ENCODE measurements at places on chromosomes 6 and 20.

GRCh38 chr6:159833556-159833955 is 33.5 kb downstream of the PNLDC1 start:
- peak; percentile 15 for DNase-seq

DNA sequence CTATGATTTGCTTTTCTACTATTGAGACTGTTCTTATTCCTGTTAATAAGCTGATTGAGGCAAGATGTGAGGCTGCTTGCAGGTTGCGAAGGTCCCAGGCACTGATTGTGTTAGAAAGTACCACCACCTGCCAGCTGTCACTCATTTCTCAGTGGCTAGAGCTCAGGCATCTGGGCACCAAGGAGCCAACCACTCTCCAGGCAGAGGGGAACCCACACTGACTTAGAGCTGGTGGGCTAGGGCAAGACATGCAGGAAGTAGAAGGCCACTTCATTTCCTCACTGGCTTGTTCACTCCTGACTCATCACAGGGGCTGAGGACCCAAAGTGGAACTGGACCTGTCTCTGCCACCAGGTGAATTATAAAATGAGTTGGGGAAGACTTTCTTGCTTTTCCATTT is 7.8 kb upstream of the DLL1 start:
- no peak for DNase-seq

GRCh38 chr6:167141667-167142432 is 15.9 kb downstream of the GPR31 start:
- no peak for DNase-seq

- DNase-seq = peak; percentile 25
Observed at GRCh38 chr6:82364087-82365015, 734 bp downstream of the TPBG start.

- peak; percentile 92 for DNase-seq
Observed at GRCh38 chr6:4603291-4603690, 172.9 kb upstream of the CDYL start.

- no peak for DNase-seq
Observed at GRCh38 chr6:84526631-84527030, 237.8 kb downstream of the TBX18 start.

DNA sequence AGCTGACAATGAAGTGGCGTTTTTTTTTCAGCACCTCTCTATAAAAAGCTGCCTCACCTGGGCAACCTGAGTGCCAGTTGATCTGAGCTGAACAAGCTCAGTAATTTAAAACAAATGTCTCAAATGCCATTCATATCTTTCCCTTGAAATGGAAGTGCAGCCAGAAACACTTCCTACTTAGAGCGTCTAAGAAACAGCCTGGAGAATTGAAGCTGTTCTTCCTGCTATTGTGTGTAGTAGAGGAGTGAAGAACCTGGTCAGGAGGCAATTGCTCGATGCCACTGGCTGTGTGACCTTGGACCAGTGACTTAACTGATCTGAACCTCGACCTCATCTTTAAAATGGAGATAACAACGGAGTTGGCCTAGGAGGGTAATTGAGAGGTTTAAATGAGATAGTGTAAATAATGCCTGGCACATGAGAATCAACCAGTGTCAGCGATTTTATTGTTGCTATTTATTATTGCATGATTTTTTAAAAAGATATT is 95.4 kb upstream of the FOXQ1 start:
- no peak for DNase-seq

GRCh38 chr20:59386809-59387208 is 86.4 kb downstream of the EDN3 start:
- no peak for DNase-seq

DNA sequence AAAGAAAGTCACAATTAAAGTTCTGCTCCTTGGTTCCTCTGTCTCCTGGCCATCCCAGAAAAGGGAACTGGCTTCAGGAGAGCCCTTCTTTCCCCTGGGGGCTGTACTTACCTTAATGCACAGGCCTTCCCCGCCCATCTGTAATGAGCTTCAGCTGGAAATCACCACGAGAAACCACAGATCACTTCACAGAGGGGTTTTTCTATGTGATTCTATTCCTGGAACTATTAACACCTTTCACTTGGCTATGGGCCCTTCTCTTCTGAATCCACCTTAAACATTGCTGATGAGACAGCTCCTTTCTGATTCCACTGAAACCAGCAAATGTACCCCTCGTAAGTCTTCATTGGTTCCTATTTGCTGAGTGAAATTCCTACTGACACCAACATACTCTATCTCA is 80.7 kb downstream of the FOXF2 start:
- DNase-seq = no peak

GRCh38 chr20:25191689-25192088 is 3.8 kb upstream of the ENTPD6 start:
- no peak for DNase-seq

DNA sequence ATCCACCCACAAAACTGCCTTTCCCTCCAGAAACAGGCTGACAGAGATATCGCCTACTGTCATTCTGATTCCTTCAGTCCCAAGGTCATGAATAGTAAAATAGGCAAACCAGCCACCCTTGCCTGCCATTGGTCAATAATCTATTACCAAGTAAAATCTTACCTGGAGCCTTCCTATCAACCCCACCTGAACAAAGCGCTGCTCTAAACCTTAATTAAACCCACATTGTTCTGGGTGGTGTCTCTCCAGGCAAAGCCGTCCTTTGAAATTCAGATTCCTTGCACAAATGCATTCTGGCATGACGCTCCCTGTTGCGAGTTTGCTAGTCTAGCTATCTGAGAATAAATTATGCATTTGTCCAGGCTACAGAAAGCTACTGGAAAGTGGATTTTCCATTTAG is 291.6 kb upstream of the ECI2 start:
- no peak for DNase-seq

DNA sequence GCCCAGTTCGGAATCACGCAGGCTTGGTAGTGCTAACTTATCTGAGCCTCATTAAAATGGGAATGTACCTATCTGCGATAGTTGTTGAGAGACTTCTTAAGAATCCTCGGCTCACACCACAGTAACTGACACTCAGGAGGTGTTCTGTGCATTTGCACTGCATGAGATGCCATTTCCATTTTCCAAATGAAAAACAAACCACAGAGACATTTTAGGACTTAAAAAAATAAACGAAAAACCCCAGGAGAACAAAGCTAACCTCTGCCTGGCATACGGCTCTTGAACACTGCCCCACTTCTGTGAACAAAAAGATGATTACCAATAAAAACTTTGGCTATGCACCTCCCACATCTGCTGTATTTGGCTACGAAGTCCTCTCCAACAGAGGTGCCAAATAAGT is 37.6 kb downstream of the BEND3 start:
- no peak for DNase-seq

GRCh38 chr6:33622456-33623431 is 1.6 kb downstream of the ITPR3 start:
- DNase-seq = no peak

- no peak for DNase-seq
Observed at GRCh38 chr20:50142812-50143211, 10.7 kb downstream of the PEDS1 start.

- no peak for DNase-seq
Observed at GRCh38 chr20:12838261-12838866, 170.4 kb upstream of the SPTLC3 start.

GRCh38 chr6:112310439-112311125 is 36.5 kb upstream of the RFPL4B start:
- DNase-seq = no peak

DNA sequence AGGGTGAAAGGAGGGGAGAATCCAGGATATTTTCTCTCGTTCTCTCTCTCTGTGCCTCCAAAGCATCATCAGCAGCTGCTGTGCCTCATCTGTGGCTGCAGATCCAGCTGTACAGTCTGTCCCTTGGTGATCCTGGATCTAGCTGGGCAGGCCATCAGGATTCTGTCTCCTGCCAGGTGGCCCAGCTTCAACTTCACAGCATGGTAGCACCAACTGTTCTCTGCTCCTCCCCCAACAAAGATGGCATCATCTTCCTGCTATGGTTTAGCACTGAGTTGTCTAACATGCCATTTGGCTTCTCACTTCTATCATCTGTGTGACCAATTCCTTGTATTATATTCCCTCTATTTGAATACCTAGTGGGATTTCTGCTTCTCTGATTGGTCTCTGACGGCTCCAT is 28.6 kb upstream of the ARFGEF2 start:
- peak; percentile 14 for DNase-seq

DNA sequence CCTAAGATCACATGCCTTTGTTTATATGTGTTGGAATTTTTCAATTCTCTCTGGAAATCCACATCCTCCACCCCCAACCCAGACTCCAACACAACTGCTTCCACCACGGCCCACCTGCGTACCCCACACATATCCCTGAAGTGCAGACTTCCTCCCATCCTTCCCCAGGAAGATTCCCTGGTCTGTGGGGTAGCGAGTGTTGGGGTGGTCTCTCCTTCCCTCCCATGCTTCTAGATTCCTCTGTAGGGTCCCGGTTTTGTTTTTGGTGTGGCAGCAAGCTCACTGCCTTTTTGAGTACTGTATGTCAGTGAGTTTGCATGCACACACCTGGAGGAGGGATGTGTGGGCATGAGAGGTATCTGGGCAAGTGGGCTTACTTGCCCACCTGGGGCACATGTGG is 127.6 kb downstream of the MRPL14 start:
- no peak for DNase-seq

- no peak for DNase-seq
Observed at GRCh38 chr6:168714547-168715260, 273.7 kb downstream of the SMOC2 start.

GRCh38 chr6:12952318-12952717 is 235.8 kb downstream of the PHACTR1 start:
- DNase-seq = no peak

GRCh38 chr6:98777762-98778161 is 56.6 kb upstream of the POU3F2 start:
- DNase-seq = no peak

DNA sequence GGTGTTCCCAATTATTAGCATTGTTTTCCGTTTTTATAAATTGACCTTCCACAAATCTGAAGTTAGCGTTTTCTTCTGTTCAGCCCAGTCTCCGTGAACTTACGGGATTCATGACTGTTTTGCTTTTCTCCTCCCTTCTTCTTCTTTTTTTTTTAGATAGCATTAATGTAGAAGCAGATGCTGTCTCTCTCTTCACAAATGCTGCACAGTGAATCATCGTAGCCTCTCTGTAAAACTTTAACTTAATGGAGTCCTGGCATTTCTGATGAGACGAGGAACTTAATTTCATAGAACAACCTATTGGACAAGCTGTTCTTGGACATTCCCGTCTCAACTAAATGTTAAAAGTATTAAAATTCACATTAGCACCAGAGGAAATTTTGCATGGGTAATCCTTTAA is 138.0 kb upstream of the EEF1E1 start:
- no peak for DNase-seq

DNA sequence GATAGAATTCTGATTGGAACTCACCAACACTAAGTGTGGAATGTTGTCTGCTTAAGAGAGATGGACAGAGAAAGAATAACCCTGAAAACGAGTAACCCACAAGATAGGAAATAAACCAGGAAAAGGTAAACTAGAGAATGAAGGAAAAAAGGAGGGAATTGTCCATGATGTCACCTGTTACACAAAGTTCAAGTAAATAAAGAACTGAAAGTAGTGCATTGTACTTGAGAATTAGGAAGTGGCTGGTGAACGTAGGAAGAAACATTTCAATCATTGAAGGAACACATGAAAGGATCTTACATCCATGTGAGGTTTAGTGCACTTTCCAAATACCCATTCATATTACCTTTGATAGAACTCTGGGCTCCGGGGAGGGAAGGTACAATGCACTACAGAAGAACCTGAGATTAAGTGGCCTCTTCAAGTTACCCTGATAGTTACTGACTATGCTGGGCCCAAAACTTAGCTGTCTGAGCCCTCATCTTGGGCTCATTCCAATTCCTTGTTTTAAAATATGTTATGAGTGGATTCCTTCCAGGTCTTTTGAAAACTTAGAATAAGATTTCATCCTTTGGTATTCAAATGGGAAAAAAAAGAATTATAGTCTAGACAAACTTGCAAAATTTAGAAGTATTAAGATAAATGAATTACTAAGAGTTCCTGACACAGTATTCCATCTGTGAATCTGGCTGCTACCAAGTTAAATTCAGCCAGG is 1.1 kb upstream of the STX7 start:
- no peak for DNase-seq

DNA sequence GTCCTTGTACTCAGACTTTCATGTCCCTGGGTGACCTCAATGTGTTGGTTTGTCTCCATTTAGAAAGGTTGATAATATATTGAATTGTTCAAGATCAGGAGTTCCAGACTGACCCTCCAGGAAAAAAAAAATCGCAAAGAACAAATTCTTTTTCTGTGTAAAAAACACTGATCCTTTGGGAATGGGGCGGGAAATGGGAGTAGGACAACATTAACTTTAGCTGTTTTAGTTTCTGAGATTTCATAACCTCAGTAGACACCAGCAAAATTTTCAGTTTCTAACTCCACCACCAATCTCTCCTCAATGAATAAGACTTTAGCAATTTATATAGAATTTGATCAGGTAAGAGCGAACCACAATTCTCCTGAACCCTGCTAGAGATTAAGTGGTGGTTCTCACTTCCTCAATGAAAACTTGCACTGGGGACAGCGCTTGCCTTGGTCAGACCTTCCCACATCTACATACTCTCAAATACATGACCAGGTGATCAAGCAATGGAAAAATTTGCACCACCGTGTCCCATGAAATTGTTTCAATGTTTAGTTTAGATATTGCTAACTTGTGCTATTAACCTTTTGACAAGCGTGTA is 231.2 kb upstream of the PLN start:
- no peak for DNase-seq

- DNase-seq = no peak
Observed at GRCh38 chr6:6834356-6835222, 246.1 kb downstream of the LY86 start.

DNA sequence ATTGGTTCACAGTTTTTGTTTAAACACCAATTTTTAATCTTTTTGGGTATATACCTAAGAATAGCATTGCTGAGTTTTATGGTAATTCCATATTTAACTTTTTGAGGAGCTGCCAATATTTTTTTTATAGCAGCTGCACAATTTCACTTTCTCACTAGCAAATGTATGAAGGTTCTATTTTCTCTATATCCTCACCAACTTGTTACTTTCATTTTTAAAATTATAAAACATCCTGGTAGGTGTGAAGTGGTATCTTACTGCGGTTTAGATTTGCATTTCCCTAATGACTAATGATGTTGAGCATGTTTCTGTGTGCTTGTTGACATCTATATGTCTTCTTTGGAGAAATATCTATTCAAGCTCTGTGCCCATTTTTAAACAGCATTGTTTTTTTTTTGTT is 452.1 kb downstream of the GRIK2 start:
- DNase-seq = no peak

- no peak for DNase-seq
Observed at GRCh38 chr6:135658916-135659315, 161.4 kb upstream of the AHI1 start.

DNA sequence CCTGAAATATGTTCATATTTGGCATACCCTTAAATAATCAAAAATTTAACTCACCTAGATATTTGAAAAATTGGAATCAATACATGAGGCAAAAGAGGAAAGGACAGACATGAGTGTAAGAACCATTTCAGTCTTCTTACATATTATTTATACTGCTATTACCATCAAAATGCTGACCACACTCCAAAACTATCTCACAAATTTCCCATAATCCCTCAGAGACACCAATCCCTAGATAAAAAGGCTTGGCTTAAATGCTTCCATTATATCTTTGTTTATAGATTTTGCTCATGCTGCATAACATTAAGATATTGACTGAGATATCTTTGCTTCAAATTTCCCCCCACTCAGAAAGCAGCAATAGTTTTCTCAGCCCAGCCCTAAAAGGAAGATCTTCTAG is 11.7 kb upstream of the NT5DC1 start:
- no peak for DNase-seq

Data from skeletal muscle cell (primary cell).